ENCODE measurements at places on chromosomes 16 and 17. TPM values are rescaled to one million over a fixed set of nuclear protein-coding genes. Genes with fewer than 3 reads are reported as not detected.

Gene CCL5
- not detected for total RNA-seq

Gene SOCS3
- 112 TPM for total RNA-seq

Gene CCL22
- total RNA-seq = not detected

Gene ABCC12
- total RNA-seq = not detected

Gene ATP2C2
- under 0.01 TPM for total RNA-seq

Gene CPHXL2
- total RNA-seq = not detected

Gene CBX8
- total RNA-seq = 6.7 TPM

Gene CACNG3
- not detected for total RNA-seq

Gene CAMTA2
- 6.8 TPM for total RNA-seq

Gene CARD14
- 0.18 TPM for total RNA-seq

Gene MYH1
- total RNA-seq = 0.09 TPM

Gene RPL23
- 3,070 TPM for total RNA-seq

Gene C16orf86
- total RNA-seq = 6.0 TPM

Gene PIK3R5
- not detected for total RNA-seq

Gene HID1
- 0.28 TPM for total RNA-seq

Gene KRT34
- total RNA-seq = 1.3 TPM

Gene MLKL
- 7.7 TPM for total RNA-seq

Gene RRN3
- total RNA-seq = 30.1 TPM

Gene CMTM2
- total RNA-seq = not detected

Gene SSTR5
- not detected for total RNA-seq

Gene ZSCAN10
- not detected for total RNA-seq

Gene NTN3
- 0.74 TPM for total RNA-seq

Gene TPSD1
- not detected for total RNA-seq

Gene CTF1
- 1.7 TPM for total RNA-seq

Gene SLC46A1
- total RNA-seq = 5.1 TPM

Gene CTU2
- 21.0 TPM for total RNA-seq

Gene C17orf50
- total RNA-seq = not detected

Gene TP53TG3D
- not detected for total RNA-seq

Gene PPY
- not detected for total RNA-seq

Gene CIITA
- total RNA-seq = 0.09 TPM

Gene ARL6IP1
- 106 TPM for total RNA-seq

Gene ABCA8
- 50.3 TPM for total RNA-seq

Gene CHRNE
- 0.14 TPM for total RNA-seq

Gene TMEM238L
- not detected for total RNA-seq

Gene CIBAR2
- not detected for total RNA-seq

Gene ZDHHC7
- 72.4 TPM for total RNA-seq

Gene PSME3IP1
- total RNA-seq = 54.6 TPM

Gene ZP2
- total RNA-seq = not detected
